ENCODE measurements at places on chromosomes 7 and 10.
A peak's percentile ranks its signal among the peaks of the same experiment; 100 is the strongest.

GRCh38 chr10:43230101-43230908, 36.6 kb downstream of the RASGEF1A start:
- no peak for DNase-seq

- DNase-seq: no peak
Observed at GRCh38 chr10:131107970-131108369, 203.6 kb downstream of the TCERG1L start.

GRCh38 chr10:124713679-124714255, 30.4 kb downstream of the FAM53B start:
- DNase-seq: no peak

DNA sequence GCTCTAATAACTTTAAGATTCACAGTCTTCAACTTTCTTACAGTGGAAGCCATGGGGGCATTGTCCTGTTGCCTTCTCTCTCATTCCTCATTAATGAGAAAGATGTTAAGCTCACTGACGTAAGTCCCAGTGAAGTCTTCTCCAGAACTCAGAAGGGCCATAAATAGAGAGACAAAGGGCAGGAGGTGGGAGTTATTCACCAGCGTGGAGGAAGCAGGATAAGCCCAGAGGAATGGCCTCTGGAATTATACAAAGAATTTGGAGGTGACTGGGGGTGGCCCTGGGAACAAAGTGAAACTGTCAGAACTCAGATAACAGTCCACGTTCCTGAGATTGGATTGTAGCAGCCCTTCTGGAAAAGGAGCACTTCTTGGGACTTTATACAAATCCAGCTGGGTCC, 52.4 kb downstream of the SORBS1 start:
- DNase-seq: no peak

GRCh38 chr10:122468926-122469781, 7.8 kb downstream of the HTRA1 start:
- peak; percentile 98 for DNase-seq

DNA sequence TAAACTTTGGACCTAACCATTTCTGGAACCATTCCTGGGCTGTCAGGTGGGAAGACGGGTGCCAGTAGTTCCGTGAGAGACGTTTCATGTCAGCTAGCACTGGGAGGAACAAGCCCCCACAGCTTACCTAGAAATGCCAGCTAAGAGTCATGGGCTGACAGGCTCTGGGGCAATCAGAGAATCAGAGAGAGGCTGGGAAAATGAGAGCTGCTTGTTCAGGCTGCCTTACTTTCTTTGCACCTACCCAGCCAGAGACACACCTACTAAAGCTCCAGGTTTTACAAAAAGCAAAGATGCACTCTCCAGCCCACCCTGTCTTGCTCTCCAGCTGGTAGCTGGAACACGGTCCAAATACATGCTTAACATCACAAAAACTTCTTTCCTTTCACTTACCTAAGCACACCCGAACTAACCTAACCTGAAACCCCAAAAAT, 688 bp downstream of the PTN start:
- DNase-seq: no peak

DNA sequence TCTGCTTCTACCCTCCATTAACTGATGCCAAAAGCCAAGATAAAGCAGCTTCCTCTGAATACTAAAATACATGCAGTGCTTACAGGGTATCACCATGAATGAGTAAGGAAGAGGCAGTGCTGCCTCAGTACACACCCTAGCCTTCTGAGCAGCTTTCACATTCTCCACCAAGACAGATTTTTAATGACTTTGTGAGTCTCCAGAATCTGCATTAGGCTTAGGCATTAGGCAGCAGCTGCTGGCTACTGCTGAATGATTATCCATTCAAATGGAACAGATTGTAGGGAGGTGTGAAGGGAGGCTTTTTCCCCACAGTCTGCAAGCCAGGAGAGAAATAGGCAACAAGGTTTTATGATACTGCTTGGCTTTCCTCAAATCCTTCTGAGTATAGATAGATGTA, 1226.7 kb upstream of the LRRN3 start:
- no peak for DNase-seq

DNA sequence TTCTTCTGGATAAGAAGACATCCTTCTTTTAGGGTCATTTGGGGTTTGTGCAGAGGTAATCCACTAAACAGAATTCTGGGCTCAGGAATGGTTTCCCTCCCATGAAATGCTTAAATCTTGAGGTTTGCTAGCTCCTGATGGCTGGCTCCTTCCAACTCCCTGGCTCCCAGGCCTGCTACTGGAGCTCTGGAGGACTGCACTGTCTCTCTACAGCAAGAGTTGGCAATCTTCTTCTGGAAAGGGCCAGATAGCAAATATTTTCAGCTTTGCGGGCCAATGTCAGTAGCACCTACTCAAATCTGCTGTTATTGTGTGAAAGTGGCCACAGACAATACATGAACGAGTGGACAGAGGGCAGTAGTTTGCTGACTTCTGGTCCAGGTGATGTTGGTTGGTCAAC, 174.2 kb upstream of the CTBP2 start:
- DNase-seq: no peak

- DNase-seq: no peak
Observed at GRCh38 chr10:70621503-70622078, 19.1 kb upstream of the PRF1 start.

DNA sequence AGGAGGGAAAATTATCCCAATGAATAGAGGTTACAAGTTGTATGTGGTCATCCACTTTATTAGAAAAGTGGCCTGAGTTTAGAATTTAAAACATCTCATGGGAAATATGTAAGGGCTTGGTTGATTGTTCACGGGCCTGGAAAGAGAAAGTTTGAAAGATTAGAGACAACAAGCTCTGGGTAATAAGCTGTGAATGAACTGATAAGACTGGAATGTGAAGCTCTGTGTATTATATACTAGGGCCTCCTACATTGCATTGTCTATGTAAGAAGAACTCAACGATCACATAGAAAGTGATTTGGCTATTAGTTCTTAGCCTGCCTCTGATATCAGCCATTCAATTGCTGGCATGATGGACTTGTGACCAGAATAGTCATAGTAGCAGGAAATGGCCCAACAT, 199.2 kb upstream of the MAGI2 start:
- no peak for DNase-seq

DNA sequence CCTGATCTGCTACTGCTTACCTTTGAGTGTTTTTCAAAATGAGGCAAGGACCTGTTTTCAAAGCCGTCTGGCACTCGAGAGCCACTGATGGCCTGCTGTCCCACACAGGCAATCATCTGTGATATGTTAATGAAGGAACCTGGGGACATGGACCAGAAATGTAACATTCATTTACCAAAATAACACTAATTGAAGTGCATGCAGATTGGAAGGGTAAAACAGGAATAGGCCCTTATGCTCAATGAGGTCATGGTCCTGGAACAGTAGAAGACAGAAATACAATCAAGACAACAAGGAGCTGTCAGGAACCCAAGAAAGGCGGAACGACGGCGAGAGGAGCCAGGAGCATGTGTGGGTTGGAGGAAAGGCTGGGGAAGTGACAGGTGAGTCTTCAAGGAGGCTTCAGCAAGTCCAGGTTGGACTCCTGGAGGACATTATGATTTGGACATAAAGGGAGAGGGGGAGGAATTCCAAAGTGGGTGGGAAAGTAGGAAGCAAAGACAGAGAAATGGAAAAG, 28.3 kb downstream of the POLR3A start:
- DNase-seq: no peak

- no peak for DNase-seq
Observed at GRCh38 chr10:63261496-63261895, 128.4 kb downstream of the NRBF2 start.

DNA sequence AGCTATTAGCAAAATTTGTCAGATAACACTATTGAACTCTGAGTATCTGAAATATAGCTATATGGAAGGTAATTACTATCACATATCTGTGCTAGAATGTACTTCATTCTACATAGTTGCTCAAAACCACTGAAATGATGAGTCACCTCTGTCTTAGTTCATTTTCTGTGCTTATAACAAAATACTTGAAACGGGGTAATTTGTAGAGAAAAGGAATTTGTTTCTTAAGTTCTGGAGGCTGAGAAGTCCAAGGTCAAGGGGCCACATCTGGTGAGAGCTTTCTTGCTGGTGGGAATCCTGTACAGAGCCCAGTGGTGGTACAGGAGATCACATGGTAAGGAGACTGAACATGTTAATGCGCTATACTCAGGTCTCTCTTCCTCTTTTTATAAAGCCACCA, 41.9 kb upstream of the TNKS2 start:
- DNase-seq: peak; percentile 47

DNA sequence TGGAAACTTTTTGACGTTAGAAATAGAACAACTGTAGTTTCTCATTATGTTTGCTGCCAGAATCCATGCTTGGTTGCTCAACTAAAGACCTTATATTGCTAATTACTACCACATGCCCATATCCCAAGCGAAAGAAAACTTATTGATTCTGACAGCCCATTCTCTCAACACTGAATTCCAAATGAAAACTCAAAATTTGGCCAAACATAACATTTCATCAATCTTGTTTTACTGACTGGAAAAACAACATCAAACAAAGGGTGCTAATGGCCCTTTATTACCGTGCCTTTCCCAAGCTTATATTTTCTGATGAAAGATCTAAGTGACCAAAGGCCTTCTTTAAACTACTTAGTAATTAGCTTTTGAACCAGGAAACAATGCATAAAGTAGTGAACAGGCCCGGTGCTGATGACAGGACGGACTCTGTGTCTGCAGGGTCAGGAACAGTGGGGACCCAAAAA, 531.8 kb downstream of the KCNMA1 start:
- DNase-seq: no peak

- DNase-seq: peak; percentile 14
Observed at GRCh38 chr7:29207162-29207801, 12.7 kb downstream of the CHN2 start.

- DNase-seq: no peak
Observed at GRCh38 chr7:133575726-133576440, 323.0 kb downstream of the EXOC4 start.

DNA sequence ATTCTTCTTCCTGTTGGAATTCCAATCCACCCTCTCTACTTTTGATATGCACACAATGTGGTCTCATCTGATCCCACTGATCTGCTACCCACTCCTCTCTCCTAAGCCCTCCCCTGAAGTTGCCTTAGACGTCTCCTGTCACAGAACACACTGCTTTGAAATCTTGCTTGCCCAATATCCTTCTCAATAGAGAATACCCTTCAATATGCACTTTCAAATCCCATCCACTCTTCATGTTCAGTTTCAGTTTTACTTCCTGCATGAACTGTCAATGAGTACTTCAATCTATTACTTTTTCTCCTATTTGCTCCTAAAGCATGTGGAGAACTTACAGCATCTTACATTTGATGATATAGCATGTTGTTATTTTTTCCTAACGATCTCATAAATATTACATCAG, 93.5 kb downstream of the UPF2 start:
- DNase-seq: no peak

- no peak for DNase-seq
Observed at GRCh38 chr7:932651-932975, 21.9 kb downstream of the ADAP1 start.

- DNase-seq: no peak
Observed at GRCh38 chr7:91345449-91345848, 81.2 kb downstream of the FZD1 start.

DNA sequence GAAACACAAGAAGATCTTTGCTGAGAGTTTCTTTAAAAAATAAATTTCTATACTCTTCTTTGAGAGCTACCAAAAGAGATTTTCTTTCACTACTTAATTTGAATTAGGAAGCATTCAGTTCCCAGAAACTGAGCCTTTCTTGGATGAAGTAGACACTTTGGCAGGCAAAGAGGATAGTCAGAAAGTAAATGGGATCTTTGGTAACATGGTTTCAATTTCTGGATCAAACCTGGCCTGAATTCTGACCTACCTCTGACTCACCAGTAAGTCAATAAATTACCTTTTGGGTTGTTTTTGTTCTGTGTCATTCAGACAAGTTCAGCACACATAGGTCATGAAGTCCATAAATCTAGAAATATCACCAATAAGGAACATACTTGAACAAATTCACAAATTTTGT, 26.8 kb upstream of the CABCOCO1 start:
- DNase-seq: no peak

Data from HS-5 (cell line).